Activated naive CD4-positive, alpha-beta T cell treated with Interleukin-2 at 50 U/mL for 16 hours (primary cell): ENCODE measurements at places on chromosomes 3 and 15.

- no peak for DNase-seq
Measured at GRCh38 chr3:101703169-101703568, 16.7 kb upstream of the RPL24 start.

- DNase-seq, result no peak
Measured at GRCh38 chr3:124296406-124296805, 304.5 kb upstream of the ROPN1 start.

- DNase-seq, result no peak
Measured at GRCh38 chr3:72836416-72836815, 11.8 kb downstream of the SHQ1 start.

DNA sequence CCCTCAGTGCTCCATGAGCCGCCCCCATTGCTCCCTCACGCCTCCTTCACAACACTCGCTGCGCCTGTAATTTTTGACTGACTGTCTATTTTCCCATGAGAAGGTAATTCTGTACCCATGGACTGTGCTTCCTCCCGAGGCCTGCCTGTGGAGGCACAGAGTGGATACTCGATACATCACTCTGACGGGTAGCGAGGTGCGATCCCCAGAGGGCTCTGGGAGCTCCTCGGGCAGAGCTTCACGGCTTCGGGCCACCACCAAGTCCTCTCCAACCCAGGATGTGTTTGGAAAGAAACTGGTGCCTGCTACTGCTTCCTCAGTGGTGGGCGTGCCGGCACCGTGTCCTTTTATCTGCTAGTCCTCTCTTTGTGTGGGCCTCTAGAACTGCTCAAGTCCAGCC lies 108.6 kb upstream of the DLG1 start:
- no peak for DNase-seq

GRCh38 chr15:37094915-37095711 lies 5.2 kb downstream of the MEIS2 start:
- no peak for DNase-seq

DNA sequence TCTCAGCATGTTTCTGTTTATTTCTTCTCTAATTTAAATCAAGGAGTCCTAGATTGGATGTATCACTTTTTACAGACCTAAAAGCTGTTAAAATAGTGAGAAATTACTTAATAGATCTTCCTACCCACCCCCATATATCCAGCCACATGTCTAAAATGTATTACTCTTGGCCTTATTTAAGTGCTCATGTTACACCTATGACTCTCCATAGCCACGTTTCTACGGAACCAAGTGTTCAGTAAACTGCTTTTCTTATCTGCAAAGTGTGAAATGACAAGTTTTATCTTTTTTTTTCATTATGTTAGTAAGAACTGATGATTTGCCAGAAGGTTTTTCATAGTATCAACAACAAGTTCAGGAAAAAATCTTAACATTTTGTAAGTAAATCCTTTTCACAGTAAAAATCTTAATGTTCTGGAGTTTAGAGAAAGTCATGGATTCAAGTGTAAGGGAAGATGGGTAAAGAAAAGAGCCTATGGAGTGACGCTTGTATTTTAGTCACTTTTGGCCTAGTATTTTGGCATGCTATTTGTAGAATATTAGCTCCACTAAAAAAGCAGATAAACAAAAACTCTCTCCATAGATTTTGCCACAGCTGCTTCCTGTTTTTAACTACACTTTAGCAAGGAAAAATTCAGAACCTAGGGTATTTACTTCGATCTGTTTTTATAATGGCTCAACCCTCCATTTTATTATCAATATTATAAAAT lies 41.2 kb upstream of the IGSF10 start:
- no peak for DNase-seq

DNA sequence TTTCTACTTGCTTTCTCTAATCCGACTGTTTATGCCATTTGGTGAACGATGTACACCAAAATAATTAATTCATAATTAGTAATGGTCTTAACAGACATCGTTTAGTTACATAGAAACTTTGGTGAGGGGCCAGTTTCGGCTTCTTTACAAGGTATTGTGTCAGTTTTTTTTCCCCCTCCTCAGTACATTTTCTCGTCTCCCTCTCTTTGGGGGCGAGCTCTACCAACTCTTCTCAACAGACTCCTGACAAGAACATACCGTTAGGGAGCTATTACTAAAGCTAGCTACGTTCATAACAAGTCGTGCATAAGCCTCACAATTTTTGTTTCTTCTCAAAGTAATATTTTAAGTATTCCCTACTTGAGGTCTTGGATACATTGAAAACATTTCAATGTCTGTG lies 1.4 kb downstream of the U2SURP start:
- no peak for DNase-seq

- DNase-seq, result no peak
Measured at GRCh38 chr15:39491886-39492490, 88.9 kb upstream of the THBS1 start.

GRCh38 chr3:99760031-99760430 lies 57.6 kb upstream of the CMSS1 start:
- no peak for DNase-seq

DNA sequence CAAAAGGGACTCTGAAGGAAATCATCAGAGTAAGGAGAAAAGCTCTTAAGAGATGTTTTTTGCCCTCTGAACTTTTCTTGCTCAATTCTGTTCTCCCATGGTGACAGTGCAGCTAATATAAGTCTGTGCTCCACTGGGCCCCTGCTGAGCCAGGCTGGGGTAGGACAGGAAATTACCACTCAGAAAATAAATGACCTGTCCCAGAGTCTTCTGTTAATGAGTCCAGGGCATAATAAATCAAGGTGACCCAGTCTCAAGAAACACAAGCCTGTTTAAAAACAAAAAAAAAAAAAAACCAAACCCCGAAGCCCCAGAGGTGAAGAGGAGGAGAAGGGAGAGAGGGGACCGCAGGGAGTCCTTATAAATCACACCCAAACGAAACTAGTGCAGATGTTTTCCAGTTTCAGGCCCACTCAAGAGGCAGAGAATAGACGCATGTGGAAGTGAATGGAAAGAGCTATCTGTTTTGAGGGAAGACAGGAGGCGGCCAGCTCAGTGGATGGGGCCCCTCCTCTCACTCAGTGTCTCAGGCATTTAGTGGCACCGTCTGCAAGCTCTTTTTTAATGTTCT lies 59.8 kb upstream of the BOC start:
- DNase-seq, result no peak

GRCh38 chr3:37592328-37592727 lies 269.4 kb upstream of the CTDSPL start:
- no peak for DNase-seq
